ENCODE measurements at places on chromosomes 3 and 15. TPM values are rescaled to one million over a fixed set of nuclear protein-coding genes. Genes with fewer than 3 reads are reported as not detected.

DNA sequence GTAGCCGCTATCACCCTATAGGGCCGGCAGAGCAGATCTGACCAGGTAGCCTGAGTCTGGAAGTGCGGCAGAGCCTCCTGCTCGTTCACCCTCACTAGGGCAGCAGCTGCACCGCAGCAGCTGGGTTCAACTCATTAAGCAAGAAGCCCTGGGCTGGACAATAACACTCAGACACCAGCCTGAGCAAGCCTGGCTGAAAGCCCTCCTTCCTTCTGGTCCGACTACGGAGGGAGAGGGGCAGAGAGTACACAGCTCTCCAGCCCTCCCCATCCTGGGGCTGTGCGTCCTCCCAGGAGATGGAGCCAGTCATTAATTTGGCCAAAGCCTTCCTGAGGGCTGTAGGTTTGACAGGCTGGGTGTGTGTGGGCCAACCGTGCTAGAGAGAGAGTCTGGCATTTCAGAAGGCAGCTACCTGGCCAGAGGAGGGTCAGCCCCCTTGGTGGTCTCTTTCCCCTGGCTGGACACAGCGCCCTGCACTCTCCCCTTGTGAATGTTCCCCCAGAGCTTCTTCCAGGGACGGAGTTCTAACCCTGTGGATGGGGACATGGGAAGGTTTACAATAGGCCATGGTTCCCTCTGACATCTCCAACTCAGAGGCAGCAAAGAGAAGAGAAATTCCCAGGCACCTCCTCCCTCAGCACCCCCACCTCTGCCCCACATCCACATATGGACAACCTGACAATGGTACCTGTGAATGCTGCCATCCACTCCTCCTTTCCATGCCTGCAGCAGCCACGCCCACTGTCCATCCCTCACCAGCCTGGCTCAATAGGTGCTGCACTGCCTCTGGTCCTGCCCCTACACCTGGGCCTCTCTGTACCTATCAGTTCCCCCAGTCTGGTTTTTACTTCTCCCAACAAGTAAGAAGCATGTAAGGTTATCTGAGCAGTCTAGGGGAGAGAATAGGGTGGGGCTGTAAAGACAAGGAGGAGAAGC is 6.5 kb downstream of the CHRNB4 start:
- DNase-seq = no peak

Gene CAMK2N2
- polyA plus RNA-seq = 0.17 TPM

- DNase-seq = no peak
Observed at GRCh38 chr3:8879347-8879944, 83.8 kb downstream of the RAD18 start.

Gene PLAAT1
- 0.43 TPM for polyA plus RNA-seq

DNA sequence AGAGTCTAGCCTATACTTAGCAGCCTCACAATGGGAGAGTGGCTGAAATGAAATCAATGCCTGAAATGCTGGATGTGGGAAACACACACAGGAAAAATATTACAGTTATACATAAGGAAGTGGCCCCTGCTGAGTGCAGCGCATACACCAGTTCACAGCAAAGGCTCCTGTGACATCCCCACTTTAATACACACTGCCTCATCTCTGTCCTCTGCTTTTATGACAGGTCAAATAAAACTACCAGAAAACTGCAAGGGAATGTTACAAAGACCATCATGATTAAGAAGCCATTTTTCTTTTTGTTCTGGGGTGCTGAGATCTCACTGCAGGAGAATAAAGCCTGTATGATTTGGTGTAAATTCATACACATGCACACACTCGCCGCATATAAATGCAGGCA is 214.3 kb downstream of the ARRDC4 start:
- DNase-seq = no peak

Gene FEZF2
- not detected for polyA plus RNA-seq

Gene MUC20
- polyA plus RNA-seq = 0.17 TPM
